NCI-H1436 (cell line): ENCODE measurements at places on chromosomes 1 and 21.

DNA sequence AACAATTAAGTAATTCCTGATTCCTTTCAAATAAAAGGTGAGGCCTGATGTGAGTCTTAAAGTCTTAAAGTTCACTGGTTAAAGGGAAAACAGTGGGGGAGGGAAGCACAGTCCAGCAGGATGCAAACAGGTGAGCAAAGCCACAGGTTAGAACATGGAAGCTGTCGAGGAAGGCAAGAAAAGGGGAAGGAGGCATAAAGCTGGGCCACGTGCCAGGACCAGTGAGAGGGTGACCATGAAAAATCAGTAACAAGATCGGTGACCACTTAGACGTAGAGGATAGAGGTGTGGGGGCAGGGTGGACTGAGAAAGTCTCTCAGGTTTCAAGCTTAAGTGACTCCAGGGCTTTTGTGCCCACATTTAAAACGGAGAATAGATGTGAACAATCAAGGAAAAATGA is 231.3 kb downstream of the SETD4 start:
- peak; percentile 29 for DNase-seq

- DNase-seq = no peak
Observed at GRCh38 chr1:59359325-59359724, 62.4 kb downstream of the FGGY start.

GRCh38 chr1:153465811-153466636 is 5.6 kb upstream of the S100A7 start:
- DNase-seq = no peak

GRCh38 chr1:24920533-24920925 is 9.5 kb downstream of the RUNX3 start:
- no peak for DNase-seq

GRCh38 chr1:198656500-198656932 is 17.7 kb downstream of the PTPRC start:
- DNase-seq = no peak

DNA sequence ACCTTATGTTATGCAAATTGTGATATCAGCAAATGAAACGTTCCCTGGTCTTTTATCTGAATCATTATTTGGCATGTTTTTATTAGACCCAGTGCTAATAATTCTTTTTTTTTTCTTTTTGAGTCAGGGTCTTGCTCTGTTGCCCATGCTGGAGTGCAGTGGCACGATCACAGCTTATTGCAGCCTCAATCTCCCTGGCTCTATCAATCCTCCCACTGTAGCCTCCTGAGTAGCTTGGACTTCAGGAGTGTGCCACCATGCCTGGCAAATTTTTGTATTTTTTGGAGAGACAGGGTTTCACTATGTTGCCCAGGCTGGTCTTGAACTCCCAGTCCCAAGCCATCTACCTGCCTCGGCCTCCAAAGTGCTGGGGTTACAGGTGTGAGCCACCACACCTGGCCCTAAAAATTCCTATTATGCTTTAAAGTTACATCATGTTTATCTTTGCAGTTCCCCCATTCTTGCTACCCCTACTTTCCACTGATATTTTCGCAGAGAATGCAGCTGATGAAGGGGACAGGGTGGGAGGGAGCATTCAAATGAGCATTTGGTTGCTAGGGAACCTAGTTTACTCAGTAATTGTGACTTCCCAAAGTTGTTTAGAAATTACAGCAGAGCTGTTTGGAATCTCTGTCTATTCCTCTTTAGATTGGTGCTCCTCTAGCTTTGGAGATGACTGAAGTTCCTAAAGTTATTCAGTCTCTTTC is 18.4 kb downstream of the C1orf21 start:
- DNase-seq = no peak
